Activated CD8-positive, alpha-beta memory T cell treated with anti-CD3 and anti-CD28 coated beads for 24 hours (primary cell): ENCODE measurements at places on chromosomes 1 and 21.

DNA sequence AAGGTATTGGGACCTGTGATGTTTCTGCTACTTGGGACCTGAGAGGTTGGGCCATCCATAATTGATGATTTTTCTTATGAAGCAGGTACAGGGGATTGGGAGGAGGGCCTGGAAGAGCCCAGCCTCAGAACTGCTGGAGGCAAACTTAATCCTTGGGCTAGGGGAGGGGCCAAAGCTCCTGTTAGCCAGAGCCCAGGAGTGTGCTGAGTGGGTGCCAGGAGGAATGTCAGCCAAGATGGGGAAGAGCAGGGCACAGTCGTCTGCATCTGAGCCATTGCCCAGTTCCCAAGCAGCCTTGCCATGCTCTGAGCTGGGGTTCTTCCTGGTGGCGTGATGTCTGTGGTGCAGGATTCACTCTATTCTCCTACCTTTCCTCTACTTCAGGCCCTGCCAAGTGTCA, 5.8 kb downstream of the MAPKAPK2 start:
- DNase-seq: no peak

GRCh38 chr1:43414634-43415223, 25.0 kb downstream of the SZT2 start:
- peak; percentile 80 for DNase-seq

- no peak for DNase-seq
These were observed 402.5 kb downstream of the PTPRC start for GRCh38 chr1:199041173-199041914.

DNA sequence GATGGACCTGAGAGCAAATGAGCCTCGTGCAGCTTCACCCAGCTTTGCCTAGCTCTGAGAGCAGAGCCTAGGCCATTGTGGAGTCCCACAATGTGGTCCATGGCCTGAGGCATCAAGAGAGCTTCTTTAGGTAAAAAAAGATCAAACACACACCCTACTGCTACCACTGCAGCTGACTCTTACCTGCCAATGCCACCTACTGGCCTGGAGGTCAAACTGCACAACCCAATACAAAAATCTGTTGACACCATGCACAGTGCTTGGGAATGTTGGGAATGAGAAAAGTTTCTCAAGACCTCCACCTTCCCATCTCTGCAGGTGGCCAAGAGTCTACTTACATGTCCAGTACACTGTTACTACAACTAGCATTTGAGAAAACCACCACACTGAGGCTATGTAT, 60.6 kb downstream of the UCHL5 start:
- DNase-seq: no peak

GRCh38 chr21:26587736-26588201, 14.7 kb upstream of the CYYR1 start:
- no peak for DNase-seq

DNA sequence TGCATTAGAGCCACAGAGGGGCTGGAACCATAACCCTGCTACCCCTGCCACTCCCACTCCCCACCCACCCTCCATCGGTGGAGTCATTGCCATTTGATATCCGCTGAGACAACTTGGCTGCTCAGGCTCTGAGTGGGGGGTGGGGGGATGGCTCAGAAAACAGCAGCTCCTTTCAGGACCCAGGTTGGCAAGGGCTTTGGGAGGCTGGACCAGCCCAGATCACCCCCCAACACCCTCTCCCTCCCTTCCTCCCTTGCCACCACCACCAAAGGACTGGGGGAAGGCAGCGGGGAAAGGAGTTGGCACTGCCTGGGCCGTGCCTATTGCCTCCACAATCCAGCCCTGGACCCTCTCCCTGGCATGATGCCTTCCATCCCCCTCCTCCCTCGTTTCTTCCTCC, 1.7 kb downstream of the KCNJ10 start:
- no peak for DNase-seq

- DNase-seq: no peak
These were observed 35.3 kb downstream of the BEND5 start for GRCh38 chr1:48741380-48741779.

GRCh38 chr1:185315445-185316071, 1.5 kb downstream of the IVNS1ABP start:
- DNase-seq: no peak

- DNase-seq: no peak
These were observed 31.2 kb upstream of the ZNF678 start for GRCh38 chr1:227532019-227532619.

- no peak for DNase-seq
These were observed 27.9 kb downstream of the RERE start for GRCh38 chr1:8789314-8790214.

- no peak for DNase-seq
These were observed 2.0 kb upstream of the SYT6 start for GRCh38 chr1:114155706-114156105.

GRCh38 chr1:217522277-217522676, 108.6 kb downstream of the GPATCH2 start:
- no peak for DNase-seq

- no peak for DNase-seq
These were observed 3.5 kb downstream of the EXOC8 start for GRCh38 chr1:231334079-231334666.

GRCh38 chr1:79633456-79633855, 626.9 kb upstream of the ADGRL4 start:
- no peak for DNase-seq

DNA sequence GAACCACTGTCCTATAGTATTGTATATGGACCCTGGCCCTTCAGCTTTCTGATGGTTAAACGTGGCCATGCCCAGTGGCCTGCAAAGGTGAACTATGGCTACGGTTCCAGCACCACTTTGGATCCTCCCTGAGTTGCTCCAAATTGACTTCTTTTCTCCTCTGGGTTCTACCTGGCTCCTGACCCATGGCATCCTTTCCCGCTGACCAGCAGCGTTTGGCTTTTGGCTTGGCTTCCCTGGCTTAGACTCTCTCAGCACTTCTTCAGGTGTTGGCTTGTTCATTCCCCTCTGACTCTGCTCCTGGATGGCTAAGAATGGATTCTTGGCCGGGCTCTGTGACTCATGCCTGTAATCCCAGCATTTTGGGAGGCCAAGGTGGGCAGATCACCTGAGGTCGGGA, 152.9 kb downstream of the CNIH3 start:
- no peak for DNase-seq

GRCh38 chr1:243819438-243819839, 30.6 kb downstream of the AKT3 start:
- no peak for DNase-seq

- no peak for DNase-seq
These were observed 482.1 kb upstream of the ADAMTS5 start for GRCh38 chr21:27448960-27449359.

- no peak for DNase-seq
These were observed 421.8 kb downstream of the PTBP2 start for GRCh38 chr1:97143236-97143882.

- DNase-seq: no peak
These were observed 177.7 kb upstream of the HP1BP3 start for GRCh38 chr1:20964540-20965484.

GRCh38 chr1:207844371-207844770, 66.6 kb downstream of the CD34 start:
- peak; percentile 4 for DNase-seq

GRCh38 chr1:62912028-62912638, 128.2 kb downstream of the ATG4C start:
- DNase-seq: no peak

DNA sequence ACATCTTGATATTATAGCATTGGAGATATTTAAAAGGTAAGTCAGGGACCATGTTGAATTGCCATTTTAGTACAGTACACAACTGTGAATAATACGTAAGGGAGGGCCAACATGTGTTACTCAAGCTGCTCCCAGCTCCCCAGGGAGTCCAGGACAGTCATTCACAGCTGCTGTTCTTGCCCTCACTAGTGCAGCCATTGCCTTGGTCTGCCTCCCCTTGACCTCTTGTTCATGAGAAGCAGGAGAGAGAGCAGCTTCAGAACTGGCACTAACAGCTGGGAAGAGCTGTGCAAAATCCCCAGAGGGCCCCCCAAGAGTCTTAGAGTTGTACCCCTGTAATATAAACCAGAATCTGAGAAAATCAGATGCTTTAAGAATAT, 16.4 kb downstream of the TCEANC2 start:
- no peak for DNase-seq

- no peak for DNase-seq
These were observed 21.6 kb downstream of the MAP3K21 start for GRCh38 chr1:233349137-233349536.

GRCh38 chr1:179779645-179780272, 36.7 kb downstream of the FAM163A start:
- no peak for DNase-seq

DNA sequence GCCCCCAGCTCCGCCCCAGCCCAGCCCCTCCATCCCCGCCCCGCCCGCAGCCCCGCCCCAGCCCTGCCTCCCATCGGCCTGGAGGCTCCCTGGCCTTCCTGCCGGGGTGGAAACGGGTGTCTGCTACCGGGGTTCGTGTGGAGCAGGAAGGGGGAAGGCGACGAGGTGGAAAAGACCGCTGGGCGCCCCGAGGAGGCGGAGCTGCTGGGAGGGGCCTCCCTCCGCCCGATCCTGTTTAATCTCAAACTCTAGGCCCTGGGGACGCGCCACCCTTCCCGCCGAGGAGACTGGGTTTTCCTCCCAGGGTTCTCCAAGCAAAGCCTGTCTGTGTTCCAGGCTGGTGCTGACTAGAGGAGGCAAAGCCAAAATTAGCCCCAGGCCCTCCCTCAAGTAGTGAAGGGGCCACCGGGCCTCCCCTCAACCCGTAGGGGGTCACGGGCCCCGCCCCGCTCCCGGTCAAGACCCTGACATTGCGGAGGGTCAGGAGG, 16.2 kb upstream of the TTLL10 start:
- peak; percentile 86 for DNase-seq

DNA sequence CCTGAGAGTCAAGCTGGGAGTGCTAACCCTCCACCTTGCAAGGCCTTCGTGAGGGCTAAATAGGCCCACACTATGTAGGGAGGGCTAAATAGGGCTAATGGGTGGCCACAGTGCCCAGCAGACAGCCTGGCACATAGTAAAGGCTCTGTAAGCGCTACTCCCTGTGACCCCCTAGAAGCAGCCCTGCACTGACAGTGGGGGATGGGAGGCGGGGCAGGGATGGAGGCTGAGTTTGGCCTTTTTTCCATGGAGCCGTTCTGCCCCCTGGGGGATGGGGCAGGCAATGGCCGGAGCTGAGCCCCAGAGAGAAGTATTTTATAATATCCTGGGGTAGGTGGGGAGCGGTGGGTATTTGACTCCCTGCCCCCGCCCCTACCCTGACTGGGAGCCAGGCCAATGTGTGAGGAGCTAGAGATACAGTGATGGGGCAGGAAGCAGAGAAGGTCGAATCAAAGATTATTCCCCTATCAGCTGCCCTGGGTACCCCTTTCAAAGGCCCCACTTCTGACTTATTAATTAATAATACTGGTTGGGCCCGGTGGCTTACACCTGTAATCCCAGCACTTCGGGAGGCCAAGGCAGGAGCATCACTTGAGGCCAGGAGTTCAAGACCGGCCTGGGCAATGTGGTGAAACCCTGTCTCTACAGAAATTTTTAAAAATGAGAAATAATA, 42.3 kb downstream of the LACTBL1 start:
- peak; percentile 60 for DNase-seq

DNA sequence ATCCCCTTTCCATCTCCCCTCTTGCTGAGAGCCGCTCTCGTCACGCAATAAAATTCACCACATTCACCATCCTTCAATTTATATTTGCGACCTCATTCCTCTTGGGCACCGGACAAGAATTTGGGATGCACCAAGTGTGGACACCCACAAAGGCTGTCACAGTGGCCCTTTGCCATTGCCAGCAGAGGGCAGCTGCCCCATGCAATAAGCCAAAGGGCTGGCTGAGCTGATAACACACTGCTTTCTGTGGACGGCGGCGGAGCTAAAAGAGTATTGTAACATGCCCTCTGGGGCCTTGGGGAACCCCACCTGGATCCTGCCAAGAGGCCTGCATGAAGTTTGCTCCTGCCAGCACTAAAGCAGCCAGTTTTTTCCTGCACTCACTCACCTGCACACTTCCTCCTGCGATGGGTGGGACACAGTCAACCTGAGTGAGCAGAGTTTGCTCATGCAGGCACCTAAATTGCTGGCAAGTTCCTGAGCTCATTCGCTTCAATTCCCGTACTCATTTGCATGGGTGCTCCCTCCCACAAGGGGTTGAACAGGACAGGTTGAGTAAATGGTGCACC, 792.3 kb upstream of the ADAMTS5 start:
- no peak for DNase-seq

GRCh38 chr1:229768232-229768631, 142.2 kb downstream of the URB2 start:
- no peak for DNase-seq

- DNase-seq: no peak
These were observed 4.3 kb upstream of the CELA2A start for GRCh38 chr1:15452216-15452615.

GRCh38 chr21:16504281-16504680, 774.5 kb downstream of the USP25 start:
- DNase-seq: no peak

DNA sequence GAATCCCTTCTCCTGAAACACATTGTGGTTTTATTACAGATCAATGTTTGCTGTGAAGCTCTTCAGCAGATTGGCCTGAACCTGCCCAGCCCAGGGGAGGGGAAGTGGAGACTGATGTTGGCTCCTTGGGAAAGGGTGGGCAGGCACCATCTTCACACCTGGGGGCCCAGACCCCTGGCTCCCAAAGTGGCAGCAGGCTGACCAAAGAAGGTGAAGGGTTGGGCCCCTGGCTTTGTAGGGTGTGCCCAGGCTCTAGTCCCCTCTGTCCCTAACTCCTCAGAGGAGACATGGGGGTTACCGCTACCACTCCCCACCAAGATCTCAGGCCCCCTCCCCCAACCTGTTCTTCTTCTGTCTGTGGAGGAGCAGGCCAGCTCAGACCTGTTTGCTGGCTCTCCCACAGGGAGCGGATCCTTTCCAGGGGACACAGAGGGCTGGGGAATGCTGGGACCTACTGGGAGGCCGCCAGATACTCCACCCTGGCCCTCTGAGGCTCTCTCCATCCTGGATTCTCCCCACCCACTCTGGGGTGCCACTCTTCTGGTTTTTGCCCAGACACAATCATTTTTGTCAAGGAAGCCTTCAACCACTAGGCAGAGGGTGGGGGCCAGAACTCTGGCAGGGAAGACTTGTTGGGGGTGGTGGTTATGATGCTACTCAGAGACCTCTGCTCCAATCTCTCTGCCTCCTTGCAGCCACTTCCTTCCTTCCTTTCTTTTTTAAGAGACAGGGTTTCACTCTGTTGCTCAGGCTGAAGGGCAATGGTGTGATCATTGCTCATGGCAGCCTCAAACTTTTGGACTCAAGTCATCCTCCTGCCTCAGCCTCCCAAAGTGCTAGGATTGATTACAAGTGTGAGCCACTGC, 5.0 kb upstream of the EFNA3 start:
- DNase-seq: no peak
